ENCODE measurements at places on chromosomes 16 and 17.

- DNase-seq = no peak
Measured at GRCh38 chr17:50181591-50182560, 16.1 kb downstream of the SGCA start.

- no peak for DNase-seq
Measured at GRCh38 chr17:82298538-82299421, 18.6 kb downstream of the CD7 start.

DNA sequence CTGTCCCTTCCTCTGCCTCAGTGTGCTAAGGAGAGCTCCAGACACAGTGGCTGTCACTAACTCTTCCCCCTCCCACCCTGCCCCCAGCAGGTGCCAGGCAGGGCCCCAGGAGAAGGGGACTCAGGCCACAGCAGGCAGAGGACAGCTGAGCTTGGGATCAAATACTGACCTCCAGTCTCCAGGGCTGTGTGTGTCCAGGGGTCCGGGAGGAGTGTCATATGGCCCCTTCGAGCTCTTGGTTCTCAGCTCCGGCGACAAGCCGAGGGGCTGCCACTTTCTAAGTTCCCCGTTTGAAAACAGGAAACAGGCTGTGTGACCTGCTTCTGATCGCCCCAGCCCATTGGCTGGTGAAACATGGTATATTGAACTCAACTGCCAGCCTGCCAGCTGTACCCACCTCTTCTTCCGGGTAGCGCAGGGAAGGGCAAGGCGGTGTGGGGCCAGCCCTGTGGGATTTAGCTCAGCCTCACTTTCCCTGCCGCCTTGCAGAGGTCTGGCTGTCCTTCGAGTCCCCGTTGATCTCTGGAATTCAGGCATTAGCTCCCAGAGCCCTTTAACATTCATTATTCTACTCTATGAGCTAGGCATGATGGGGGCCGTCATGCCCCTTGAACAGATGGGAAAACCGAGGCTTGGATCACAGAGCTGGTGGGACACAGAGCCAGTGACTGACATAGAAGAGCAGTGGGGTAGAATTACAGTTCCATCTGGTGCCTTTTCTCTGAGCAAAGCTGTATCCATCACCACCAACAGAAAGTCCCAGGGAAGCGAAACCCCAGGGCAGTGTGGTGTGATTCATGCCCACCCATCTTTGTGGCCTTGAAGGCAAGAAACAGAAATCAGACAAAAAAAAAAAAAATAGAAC, at the start of gene SNX20:
Gene SNX20 (minus strand): TSS at position 292 of the 865 bp plus-strand sequence. CDS start 3,786 bp downstream, outside the sequence.
- no peak for DNase-seq

GRCh38 chr17:14557480-14557879, 256.6 kb downstream of the HS3ST3B1 start:
- no peak for DNase-seq

DNA sequence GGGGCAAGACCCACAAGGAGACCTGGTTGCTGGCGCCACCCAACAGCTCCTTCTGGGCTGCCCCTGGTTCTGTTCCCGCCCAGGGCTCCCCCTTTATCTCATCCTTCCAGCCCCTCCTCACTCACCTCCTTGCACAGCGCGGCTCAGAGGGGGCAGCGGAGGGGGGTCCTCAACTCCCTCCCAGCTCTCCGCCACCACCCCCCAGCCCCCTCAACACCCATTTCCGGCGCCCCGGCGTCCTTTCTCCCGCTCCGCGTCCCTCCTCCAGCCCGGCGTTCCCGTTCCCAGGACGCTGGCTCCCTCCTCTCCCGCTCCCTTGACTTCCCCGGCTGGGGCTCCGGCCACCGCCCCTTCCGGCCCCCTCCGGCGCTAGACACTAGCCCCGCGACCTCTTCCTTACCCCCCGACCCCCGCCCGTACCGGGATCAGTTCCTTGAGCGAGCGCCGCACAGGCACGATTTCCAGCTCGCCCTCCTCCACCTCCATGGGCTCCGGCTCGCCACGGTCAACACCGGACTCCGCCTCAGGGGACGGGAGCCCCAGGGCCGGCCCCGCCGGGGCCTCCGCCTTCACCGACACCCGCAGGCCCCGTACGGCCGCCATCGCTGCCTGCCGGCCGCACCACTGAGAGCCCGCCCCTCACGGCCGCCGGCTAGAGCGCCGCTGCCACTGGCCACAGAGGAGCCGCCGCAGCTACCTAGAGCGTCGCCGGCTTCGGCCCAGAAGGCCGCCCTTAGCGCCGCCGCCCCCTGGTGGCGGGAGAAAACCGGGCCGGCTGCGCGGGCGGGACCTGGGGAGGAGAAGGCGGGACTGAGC, at the start of gene NCBP3:
Gene NCBP3 (minus strand): TSS at position 626 of the 816 bp plus-strand sequence. CDS start 23 bp downstream, at position 603.
- peak; percentile 85 for DNase-seq

- peak; percentile 95 for DNase-seq
Measured at GRCh38 chr17:41777574-41778188, 8.8 kb downstream of the JUP start.

GRCh38 chr17:5753421-5753820, 169.1 kb upstream of the NLRP1 start:
- no peak for DNase-seq

DNA sequence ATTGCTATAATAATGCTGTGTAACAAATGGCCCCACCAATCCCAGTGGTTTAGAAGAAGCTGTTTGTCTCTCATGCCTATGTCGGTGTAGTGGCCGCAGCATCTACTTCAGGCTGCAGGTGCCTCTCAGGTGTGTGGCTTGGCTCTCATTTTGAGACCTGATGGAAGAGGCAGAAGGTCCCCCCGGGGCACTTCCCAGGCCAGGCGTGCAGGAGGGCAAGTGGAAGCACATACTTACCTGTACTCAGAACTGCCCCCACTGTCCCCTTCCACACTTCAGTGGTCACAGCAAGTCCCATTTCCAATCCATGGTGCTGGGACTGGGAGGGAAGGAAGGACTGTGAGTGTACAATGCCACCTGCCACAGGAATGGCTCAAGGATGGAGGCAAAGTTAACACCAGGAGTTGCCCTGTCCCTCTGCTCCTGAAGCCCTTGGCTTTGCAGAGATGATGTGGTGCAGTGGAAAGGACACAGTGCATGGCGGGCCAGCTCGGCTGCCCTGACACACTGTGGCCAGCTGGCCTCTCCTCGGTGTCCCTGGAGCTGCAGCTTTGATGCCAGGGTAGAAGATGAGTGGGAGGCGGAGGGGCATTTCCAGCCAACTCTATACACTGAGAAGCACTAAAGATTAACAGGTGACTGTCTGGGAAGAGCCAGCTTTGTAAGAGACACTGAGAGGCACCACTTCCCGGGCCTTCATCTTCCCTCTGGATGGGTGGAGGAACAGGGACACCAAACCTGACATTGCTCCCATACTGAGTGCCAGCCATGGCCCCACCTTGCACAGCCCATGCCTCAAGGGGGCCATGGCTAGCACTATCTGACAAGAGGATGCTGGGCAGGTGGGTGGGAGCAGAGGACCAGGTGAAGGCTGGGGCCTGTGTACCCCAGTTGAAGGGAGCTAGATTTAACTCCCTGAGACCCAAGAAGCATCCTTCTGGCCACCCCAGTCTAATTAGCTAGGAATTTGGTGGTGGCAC, 105.9 kb downstream of the METRNL start:
- no peak for DNase-seq

DNA sequence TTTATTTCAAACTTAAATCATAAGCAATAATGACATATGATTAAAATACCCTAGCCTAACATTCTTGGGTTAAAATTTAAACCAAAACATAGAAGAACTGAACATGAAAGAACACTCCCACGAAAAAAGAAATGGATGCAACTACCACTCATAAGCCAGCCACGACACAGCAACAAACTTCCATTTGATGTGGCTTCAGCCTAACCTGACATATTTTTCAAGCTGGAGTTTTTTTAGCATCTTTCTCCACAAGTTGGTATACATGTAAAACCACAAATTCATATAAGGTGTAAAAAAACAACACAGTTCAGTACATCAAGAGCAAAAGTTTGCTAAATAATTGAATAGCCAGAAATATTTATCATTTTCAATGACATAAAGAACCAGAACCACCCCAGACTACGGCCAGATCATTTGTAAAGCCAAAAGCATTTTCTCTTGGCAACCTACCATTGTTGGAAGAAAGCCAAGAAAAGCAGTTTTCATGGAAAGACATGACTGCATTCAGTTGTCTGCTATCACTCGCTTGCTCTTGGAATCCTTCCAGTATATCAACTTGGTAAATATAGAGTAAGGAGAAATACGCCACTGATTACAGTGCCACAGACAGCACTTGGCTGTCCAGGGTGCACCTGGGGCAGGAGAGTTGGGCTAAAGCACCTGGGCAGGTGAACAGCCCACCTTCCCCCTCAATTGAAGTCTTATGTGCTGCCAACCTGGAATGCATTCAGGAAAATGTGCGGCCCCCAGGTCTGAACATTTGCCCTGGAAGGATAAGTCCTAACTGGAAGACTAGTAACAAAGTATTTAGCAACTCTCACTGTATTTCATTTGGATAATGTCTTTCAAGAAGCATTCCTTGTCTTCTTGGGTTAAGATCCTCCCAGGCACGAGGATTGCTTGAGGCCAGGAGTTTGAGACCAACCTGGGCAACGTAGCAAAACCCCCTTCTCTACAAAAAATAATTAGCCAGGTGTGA, 60.5 kb downstream of the CREBBP start:
- peak; percentile 76 for DNase-seq

DNA sequence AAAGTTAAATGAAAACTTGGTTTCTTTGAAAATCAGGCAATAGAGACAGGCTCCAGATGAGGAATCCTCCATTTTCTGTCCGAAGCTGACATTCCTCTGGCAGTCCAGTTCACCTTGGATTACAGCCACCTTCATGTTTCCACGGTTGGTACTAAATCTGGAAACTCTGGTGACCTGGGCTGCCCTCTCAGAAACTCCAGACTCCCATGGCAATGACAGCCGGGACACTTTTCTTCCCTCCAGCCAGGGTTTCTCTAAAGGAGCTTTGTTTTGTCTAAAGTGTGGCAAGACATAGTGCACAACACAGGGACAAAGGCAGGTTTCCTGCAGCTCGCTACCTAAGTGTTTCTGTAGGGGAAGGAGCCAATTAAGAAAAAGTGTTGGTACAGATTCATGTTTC, 36.0 kb downstream of the CLUAP1 start:
- no peak for DNase-seq

DNA sequence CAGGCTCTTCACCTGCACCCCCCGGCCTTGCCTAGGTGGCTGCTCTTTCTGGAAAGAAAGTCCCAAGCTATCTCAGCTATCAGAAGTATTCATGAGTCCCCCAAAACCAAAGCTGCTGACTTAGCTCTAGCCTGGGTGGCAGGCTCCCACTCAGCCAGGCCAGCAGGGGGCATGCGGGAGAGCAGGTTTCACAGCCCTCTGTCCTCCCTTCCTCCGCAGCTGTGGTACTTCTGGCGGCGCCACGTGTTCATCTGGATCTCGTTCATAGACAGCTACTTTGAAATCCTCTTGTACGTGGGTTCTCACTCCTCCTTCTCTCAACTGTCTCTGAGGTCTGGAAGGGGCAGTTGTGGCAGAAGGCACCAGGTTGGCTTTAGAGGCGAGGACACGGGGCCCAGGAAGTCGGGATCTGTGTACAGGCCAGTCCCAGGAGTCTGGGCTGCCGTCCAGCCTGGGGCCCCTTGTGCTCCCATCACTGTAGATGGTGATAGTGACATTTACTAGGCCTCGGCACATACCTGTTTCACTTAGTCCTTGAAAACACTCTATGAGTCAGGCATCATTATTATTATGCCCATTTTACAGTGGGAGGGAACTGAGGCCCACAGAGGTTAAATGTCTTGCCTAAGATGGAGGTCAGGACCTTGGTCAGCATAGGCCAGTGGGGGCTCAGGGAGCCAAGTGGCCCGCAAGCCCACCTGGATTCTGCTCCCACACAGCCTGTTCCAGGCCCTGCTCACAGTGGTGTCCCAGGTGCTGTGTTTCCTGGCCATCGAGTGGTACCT, 12.9 kb downstream of the TRPV2 start:
- DNase-seq = no peak

DNA sequence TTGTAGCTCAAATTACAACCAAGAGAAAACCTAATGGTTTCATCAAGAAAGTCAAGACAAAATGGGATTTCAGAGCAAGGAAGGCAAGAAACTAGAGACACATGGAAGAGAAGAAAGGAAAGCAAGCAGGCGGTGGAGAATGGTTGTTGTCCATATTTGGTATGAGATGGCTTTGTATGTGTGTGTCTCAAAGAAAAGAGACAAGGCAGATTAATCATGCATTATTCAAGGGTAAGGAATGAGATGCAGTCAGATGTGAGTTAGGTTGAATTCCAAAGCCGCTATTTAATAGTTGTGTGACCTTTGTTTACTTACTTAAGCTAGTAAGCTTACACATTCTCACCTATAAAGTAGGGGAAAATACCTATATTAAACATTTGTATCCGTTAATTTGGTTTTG, 1029.6 kb downstream of the CDH11 start:
- DNase-seq = peak; percentile 74

GRCh38 chr17:73947281-73947965, 256.1 kb upstream of the RPL38 start:
- no peak for DNase-seq

- DNase-seq = no peak
Measured at GRCh38 chr17:20278805-20279204, 188.5 kb downstream of the LGALS9B start.

DNA sequence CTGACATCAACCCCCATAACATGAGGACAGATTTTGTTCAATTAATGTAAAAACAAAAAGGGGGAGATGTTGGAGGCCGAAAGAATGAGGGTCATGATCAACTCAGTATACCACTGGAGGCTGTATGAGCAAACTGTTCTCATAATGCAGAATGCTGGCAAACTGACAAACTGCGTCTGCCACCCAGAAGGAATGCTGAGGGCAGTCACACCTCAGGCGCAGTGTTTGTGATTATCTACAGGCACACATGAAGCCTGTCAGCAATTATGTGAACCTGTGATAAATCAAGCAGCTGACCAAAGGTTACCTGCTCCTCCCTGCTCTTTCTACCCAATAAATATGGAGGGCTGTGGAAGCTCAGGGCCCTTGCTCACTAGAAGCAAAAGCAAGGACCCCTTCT, 27.3 kb downstream of the CD300LG start:
- no peak for DNase-seq

DNA sequence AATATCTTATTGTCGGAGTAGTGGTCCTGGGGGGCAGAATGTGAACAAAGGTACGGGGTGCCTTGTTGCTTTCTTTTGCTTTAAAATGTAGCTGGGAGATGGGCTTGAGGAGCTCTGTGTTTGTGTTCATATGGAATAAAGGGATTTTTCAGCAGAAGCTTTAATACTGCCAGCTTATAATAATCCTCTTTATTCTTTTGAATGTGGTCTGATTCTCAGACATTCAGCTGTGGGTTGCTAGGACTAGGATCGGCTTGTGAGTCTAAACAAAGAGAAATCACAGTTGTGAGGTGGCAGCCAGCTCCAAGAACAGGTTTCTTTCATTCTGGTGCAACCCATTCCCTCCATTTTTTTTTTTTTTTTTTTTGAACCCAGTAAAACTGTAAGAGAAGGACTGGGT, 7.2 kb downstream of the MRPL58 start:
- DNase-seq = no peak

- DNase-seq = no peak
Measured at GRCh38 chr17:61440697-61441096, 11.5 kb upstream of the TBX4 start.

Data from HT1080 (cell line).